ENCODE measurements at places on chromosomes 7 and 10.
A peak's percentile ranks its signal among the peaks of the same experiment; 100 is the strongest.

DNA sequence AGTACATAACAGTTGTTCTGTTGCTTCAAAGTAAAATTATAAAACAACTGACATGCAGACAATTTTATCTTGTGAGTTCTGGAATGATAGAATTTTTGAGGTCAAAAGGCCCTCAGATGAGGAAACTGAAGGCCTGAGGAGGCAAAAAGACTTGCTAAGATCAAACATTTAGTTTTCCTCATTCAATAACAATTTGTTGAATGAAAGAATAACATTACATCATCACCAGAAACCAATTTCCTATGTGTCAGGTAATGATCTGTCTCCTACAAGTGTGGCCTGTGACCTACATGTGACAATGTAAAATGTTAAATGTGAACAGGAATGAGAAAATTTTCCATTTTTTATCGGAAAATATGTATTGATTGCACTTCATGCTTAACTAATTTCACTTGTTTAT is 16.6 kb upstream of the ASB4 start:
- no peak for DNase-seq

- no peak for DNase-seq
These were observed 134.4 kb downstream of the ABCA13 start for GRCh38 chr7:48305661-48306060.

DNA sequence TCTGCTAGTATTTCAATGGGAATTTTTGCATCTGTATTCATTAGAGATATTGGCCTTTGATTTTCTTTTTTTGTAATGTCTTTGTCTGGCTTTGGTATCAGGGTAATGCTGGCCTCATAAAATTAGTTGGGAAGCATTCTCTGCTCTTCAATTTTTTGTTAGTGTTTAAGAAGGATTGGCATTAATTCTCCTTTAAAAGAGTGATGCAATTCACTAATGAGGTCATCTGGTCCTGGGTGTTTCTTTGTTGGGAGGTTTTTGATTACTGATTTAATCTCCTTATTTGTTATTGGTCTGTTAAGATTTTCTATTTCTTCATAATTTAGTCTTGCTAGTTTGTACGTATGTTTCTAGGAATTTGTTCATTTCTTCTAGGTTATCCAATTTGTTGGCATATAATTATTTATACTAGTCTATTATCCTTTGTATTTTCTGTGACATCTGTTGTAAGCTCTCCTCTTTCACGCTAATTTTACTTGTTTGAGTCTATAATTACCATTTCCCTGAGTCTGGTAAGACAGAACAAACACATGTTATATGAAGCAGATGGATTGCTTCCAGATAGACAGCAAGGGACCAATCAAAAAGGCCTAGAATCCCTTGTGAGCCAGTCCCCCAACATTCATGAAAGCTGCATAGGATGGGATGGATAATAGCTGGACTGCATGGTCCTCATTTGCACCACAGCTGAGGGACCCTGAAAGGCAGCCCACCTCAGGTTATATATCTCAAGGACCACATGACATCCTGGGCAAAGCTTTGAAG is 54.4 kb downstream of the MTPAP start:
- DNase-seq, result no peak

DNA sequence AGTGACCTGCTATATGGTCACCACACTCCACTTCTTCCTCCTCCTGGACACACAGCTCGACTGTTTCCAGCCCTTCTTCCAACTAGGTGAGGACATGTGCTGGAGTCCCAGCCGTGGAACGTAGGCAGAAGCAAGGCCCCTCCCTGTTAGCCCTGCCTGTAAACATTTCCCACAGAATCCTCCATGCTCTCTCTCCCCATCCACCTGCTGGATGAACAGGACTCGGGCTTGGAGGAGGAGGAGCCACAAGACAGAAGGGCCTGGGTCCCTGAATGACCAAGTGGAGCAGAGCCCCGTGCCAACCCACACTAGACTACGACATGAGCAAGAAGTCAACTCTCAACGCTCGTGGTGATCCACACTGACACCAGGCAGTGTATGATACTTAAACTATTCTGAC is 9.9 kb downstream of the CNPY1 start:
- DNase-seq, result no peak

GRCh38 chr10:106181501-106181900 is 983.0 kb downstream of the SORCS1 start:
- DNase-seq, result no peak

DNA sequence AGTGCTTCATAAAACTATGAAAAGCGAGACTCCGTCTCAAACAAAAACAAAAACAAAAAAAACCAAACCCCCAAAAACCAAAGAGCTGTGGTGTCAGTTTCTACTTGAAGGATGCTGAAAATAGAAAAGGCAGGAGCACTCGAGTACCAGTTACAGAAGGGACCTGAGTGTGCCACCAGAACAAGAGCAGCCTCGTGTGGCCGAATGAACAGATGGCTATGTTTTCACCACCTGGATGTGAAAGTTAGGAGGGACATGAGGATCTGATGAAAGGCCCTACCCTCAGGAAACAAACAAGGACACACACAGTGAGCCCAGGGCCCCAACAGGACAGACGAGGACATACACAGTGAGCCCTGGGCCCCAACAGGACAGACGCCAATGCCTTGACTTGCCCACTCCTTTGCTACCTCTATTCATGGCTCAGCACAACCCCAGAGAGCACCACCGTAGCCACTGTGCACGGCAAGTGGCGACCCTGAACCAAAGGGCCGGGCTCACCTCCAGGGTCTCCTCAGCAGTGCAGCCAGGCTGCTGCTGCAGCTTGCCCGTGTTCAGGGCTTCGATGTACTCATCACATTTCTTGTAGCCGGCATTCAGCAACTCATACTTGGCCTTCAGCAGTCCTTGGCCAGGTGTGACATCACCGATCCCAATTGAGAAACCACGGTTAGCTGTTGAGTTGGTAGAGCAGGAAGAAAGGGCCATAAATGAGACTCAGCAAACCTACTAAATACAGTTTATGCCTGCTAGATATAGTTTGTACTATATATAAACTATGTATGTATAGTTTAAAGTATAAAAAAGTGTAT is 24.9 kb downstream of the POLR3A start:
- DNase-seq, result no peak

DNA sequence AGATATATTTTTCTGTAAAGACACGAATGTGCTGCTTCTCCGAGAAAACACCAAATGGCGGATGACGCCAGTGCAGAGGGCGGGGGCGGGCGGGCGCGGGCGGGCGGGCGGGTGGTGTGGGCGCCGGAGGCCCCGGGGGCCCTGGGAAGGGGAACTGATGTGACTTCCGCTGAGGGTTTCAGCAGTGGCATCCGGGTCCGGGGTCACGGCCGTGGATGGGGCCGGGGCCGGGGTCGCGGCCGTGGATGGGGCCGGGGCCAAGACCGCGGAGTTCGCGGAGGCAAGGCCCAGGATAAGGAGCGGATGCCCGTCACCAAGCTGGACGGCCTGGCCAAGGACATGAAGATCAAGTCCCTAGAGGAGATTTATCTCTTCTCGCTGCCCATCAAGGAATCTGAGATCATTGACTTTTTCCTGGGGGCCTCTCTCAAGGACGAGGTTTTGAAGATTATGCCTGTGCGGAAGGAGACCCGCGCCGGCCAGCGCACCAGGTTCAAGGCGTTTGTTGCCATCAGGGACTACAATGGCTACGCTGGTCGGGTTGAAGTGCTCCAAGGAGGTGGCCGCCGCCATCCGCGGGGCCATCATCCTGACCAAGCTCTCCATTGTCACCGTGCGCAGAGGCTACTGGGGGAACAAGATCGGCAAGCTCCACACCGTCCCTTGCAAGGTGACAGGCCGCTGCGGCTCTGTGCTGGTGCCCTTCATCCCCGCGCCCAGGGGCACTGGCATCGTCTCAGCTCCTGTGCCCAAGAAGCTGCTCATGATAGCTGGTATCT is 20.3 kb upstream of the IGF2BP3 start:
- DNase-seq, result peak; percentile 71

DNA sequence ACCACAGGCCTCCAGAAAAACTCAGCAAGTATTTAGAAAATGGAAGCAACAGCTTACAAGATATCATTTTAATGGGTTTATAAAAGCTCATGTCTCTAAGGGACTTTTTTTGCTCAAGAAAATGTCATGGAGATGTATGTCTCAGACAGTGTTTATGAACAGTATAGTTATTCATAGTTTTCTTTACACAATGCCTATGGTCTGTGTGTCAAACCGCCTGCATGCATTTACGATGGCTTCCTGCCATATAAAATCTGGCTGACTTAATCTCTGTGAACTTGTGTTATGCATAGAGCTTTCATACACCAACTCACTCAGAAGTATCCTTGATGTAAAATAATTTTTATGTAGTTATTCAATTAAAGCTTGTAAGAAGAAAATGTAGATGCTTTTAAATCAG is 1314.2 kb upstream of the LRRTM3 start:
- no peak for DNase-seq

- DNase-seq, result no peak
These were observed 35.7 kb downstream of the SMNDC1 start for GRCh38 chr10:110268971-110269370.

DNA sequence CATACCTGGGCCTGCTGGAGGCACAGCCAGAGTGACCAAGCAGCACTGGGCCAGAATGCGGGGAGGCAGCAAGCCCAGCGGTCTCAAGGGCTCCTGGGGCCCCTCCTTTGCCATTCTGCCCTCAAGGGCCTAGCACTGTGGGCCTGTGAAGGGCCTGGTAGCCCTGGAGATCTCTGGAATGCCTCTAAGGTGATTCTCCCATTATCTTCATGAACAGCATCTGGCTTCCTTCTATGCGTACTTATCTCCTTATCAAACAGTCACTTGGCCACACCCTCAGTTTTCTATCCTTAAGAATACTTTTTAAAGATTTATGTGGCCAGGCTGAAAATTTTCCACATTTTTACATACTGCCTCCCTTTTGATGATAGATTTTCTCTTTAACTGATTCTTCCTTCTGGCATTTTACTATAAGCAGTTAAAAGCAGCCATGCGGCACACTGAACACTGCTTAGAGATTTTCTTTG is 67.5 kb upstream of the CCNY start:
- DNase-seq, result no peak

DNA sequence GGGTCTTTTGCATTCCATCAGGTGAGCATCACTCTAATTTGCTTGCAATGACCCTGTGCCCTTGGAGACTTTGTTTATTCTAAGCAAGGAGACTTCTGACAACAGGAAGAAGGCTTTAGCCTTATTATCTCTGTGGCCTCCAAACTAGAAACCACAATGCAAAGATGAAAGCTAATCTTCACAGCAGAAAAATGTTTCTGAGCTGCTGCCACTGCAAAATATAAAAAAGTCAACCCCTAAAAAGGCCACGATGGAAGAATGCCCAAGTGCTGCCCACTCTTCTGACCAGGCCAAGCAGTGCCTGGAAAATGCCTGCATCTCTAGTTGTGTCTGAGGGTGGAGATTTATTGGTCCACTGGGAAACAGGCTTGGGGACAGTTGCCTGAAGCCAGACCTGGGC is 299.9 kb downstream of the C7orf25 start:
- DNase-seq, result no peak

DNA sequence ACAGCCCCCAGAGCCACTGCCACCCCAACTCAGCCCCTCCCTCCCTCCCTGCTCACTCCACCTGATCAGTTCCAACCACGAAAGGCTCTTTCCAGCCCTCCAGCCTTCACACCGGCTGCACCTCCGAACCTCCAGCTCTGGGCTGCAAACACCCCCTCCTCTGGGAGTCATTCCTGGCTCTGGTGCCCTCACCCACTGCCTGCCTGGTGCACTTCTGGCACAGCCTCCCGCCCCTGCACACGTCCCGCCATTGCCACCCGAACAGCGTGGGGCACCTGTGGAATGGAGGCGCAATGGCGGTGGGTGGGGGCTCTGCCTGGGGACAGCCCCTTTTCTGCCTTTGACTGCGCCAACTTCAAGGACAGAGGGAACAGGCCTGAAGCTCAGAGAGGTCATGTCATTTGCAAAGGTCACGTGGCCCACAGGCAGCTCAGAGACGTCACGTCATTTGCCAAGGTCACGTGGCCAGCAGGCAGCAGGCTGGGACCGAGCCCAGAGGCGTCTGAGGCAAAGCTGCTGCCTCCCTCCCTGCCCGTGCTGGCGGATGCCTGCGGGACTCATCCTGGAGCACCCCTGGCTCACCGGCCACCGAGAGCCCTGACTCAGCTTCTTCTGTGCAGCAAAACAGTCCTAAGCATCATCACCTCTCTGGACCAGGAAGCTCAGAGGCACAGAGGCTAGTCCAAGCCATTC is 76.0 kb upstream of the DNAAF5 start:
- no peak for DNase-seq

DNA sequence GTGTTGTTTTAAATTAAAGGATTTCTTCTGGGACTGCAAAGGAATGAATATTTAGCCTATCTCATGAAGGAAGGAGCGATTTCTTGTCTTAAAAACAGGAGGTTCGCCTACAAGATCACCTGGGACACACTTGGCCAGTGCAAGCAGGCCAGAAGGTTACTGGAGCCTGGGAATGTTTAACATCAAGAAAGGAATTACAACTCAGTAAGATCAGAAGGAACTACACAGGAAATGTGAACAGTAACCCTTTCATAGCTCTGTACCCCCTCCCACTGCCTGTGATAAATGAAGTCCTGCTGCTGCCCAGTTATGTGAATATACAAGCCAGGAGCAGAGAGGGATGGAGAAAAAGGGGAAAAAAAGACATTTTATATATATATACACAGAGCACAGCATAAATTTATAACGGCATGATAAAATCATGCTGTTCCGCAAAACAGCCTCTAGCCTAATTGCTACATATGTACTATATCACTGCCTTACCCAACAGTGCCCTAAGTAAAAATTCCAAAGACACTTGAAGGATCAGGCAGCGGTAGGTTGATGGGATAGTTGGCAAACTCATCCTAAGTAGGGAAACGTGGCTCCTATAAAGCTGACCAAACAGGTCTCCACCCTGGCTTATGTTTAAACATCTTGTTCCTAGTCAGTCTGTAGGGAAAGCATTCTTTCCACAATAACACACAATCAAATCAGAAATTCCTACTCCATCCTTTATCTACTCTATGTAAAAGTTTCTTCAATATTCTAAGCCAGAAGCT is 63.8 kb downstream of the ZNF438 start:
- DNase-seq, result no peak

DNA sequence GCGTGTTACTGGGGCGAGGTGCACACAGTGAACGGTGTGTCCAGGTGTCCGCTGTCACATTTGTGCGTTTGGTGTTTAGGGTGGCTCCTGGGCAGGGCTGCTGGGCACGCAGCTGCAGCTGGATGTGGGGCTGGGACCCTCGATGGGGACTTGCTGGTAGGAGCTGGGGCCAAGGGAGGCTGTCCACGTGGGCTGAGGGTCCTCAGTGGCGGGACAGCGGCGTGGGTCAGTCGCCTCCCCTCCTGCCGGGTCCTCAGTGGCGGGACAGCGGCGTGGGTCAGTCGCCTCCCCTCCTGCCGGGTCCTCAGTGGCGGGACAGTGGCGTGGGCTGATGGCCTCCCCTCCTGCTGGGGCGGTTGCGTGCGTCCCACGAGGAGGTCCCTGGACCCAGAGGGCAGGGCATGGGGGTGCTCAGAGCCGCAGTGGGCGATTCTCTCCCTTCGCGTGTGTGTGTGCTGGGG is 68.5 kb downstream of the INPP5A start:
- no peak for DNase-seq

- DNase-seq, result no peak
These were observed 143.5 kb upstream of the GHITM start for GRCh38 chr10:83995738-83996331.

- no peak for DNase-seq
These were observed 527.6 kb downstream of the PHTF2 start for GRCh38 chr7:78326189-78326588.
